ENCODE measurements at places on chromosomes 12 and 14. TPM values are rescaled to one million over a fixed set of nuclear protein-coding genes. Genes with fewer than 3 reads are reported as not detected.

- DNase-seq, result no peak
Measured at GRCh38 chr12:114141921-114142564, 175.9 kb upstream of the RBM19 start.

GRCh38 chr12:5807514-5808219, 137.4 kb downstream of the ANO2 start:
- no peak for DNase-seq

DNA sequence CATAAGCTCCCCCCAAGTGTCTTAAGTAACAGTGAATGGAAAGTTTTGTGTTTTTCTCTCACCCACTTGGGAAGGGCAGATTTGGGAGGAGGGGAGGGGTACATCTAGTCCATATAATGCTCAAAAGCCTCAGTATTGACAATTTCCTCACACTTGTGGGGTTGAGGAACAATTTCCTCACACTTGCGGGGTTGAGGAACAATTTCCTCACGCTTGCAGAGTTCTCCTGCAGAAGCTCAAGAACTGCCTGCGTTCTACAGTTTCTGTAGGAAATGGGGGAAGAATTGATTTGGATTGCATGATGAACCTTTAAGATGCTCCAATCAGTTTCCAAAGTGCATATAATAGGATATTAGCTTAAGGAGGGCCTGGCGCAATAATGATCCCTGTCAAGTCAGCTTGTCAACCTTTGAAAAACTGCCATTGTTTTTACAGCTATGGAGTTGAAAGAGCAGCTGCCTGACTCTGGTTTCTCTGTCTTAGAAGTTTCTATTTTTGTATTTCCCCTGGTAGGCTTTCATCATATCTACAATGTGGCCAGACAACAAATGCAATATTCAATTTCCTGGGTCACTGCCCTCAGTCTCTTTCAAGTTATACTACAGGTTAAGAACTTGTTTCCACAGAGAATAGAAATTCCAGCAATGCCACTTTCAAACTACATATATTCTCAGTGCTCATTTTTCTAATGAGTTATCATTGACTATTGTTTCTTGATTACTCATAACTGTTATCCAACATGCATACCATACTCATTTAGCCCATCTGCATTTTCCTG, 66.5 kb downstream of the PLEKHG7 start:
- no peak for DNase-seq

DNA sequence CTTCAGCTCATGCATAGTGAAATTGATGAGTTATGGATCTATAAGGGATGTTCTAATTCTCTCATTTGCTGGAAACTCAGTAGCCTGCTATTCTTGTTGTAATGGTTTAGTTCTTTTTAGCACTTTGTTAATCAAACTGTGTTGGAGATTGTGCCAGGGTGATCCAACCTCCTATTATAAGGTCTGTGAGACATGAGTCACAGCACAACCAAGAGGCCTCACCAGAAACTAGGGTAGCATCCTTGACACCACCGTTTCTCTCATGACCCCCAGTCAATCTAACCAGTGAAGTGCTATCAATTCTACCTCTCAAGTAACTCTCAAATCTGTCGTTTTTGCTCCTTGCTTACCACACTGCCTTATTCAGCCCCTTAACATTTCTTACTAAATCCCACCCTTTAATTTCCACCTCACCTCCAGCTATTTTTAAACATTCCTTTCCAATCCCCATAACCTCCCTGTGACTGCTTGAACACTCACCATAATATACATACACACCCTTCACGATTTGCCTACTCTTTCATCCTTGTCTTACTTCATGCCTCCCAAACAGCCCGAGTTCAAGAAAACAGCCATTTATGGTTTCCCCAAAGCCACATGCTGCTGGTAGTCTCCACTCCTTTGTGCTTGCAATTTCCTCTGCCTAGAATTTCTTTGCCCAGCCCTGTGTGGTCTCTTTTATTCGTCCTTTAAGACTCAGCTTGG, 53.9 kb upstream of the NUDT4 start:
- no peak for DNase-seq

- DNase-seq, result no peak
Measured at GRCh38 chr12:69501154-69501895, 31.1 kb downstream of the FRS2 start.

DNA sequence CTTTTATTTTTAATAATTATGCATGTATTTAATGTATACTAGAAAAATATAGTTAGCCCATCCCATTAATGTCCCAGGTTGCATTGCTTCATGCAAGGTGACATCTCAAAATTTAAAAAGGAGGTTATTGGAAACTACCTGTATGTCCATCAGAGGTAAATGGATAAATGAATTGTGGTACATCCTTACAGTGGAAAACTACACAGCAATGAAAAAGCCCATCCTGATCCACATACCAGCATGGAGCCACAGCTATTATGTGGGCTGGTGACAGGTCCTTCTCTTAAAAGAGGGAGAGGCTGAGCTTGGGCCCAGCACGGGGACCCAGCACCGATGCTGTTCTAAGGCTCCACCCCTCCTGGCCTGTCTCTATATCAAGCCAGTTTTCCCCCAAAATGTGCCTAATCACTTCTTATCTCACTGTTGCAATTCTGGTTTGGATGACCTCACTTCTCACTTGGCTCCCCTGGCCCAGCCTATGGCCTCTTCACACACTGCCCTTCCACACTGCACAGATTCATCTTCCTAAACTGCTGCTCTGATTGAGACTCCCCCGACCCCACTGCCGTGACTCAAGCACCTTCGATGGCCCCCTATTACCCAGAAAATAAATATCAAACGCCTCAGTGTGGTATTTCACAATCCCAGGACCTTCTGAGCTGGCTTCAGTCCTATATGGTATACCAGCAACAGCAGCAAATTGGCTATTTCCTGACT, 97.1 kb upstream of the NCOR2 start:
- DNase-seq, result no peak

DNA sequence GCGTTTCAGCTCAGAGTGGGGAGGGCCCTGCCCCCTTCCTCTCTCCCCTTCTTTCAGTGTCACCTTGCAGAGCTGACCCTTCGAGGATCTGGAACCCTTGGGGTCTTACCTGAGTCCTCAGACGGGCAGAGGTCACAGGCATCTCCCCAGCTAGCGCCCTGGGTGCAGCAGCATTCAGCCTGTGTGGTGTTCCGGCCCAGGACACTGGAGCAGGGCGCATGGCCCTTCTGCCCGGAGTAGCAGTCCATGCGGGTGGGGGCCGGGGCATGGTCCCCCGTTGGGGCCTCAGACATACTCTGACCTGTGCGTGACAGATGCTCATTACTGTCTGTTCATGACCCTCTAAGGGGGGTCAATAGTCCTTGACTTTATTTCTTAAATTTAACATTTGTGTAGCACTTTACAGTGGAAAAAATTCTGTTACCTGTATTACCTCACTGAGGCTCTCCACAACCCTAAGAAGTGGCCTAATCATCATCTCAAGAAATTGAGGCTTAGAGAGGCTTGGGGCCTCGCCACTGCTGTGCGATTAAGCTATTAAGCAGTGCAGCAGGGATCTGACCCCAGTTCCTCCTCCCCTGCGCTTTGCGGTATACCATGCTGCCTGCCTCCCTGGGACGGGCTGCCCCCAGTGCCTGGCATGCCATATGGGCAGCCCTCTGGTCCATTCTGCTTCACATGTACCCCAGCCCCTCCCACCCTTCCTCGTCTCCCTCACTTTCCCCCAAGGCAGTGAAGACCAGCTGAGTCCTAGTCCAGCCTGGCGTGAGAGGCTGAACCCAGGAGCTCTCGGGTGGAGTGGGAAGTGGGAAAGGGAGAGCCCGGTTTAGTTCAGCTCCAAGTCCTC, 11.5 kb downstream of the ISCA2 start:
- no peak for DNase-seq

- DNase-seq, result no peak
Measured at GRCh38 chr14:69291891-69292561, 32.1 kb downstream of the GALNT16 start.

- no peak for DNase-seq
Measured at GRCh38 chr12:52046859-52047258, 4.4 kb upstream of the NR4A1 start.

DNA sequence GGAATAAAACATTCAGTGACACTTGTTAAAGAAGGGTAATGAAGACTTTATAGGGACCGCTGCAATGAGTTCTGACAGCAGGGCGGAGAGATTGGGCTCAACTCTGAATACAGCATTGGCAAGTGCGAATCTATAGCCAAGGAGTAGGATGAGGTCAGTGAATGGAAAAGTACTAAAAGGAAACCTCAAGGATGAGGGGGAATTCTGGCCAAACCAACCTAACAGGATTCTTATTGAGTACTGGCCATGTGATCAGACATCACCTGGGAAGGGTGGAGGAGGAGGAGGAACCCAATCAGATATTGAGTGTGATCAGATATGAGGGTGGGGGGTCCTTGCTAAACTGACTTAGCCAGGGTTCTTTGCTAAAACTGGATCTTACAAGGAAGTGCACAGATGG, 31.0 kb downstream of the DRAM1 start:
- no peak for DNase-seq

DNA sequence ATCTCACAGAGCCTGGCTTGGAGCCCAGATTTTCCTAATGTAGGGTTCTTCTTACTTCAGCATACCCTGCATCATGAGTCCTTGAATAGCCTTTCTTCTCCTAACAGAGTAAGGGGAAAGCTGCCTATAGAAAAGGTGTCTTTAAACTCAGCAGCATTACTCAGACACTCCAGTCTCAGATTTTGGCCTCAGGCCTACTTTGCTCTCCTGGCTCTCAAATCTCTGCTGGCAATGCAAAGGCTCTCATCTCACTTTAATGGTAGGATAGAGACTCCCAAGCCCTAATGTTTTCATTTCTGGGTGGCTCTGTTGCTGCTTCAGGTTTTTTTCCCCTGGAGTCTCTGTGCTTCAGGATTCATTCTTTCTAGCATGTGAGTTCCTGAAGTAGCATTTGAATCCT, 9.1 kb upstream of the NKX2-8 start:
- DNase-seq, result no peak

DNA sequence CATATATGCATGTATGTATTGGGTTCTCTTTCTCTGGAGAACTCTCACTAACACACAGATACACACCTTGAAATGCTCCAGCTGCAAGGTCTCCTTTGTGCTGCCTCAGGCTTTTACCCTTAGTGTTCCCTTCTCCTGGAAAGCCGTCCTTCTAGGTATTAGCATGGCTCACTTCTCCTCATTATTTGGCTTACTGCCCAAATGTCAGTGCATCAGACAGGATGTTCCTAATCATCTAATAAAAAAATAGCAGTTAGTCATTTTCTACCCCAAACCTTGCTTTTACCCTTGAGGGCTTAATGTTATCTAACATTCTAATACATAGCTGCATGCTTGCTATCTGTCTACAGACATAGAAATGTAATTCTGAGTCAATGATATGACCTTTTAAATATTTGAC, 109.0 kb upstream of the SLC16A7 start:
- no peak for DNase-seq

DNA sequence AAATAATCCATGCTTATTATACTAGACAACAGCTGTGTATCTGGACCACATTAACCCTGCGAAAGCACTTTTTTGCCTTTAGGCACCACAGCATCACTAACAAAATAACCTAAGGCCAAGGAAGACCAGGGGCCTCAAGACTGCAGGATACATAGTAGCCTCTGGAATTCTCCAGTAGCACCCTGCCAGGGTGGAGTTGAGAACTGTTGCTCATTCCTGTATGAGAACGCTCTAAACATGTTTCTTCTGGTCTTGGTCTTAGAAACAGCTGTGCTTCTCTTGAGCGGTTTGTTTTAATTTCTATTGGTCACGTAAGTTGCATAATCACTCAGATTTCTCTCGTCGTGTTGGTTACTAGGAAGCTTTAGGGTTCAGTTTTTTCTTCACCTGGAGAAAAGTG, 7.9 kb downstream of the B4GALNT3 start:
- no peak for DNase-seq

GRCh38 chr12:89707703-89708564, 704 bp downstream of the ATP2B1 start:
- no peak for DNase-seq

GRCh38 chr12:66119870-66120241, 10.7 kb downstream of the LLPH start:
- no peak for DNase-seq

DNA sequence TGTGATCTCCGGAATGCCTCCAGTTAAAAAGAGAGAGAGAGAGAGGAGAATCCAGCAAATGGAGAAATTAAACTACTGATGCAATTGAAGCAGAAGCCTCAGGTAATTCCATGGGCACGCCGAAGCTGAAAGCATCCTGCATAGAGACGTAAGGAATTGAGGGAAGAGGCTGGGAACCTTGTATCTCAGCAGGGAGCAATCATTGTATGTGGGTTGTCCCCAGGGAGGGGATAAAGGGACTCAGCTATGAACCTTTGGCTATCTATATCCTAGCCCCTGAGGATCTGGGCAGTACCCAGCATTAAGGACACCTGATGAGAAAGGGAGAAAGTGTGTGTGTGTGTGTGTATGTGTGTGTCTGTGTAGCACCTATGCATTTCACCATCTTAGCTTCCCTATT, 95.8 kb upstream of the ATXN7L3B start:
- DNase-seq, result no peak

GRCh38 chr12:16474801-16475200, 127.4 kb downstream of the MGST1 start:
- DNase-seq, result no peak

- no peak for DNase-seq
Measured at GRCh38 chr12:75765170-75766059, 254.0 kb upstream of the KRR1 start.

FAR2 gene
- 51.4 TPM for total RNA-seq

NOVA1 gene
- 4.5 TPM for total RNA-seq

CIT gene
- 14.2 TPM for total RNA-seq

ETNK1 gene
- total RNA-seq, result 23.7 TPM

TMEM63C gene
- total RNA-seq, result 0.35 TPM

PRIMA1 gene
- not detected for total RNA-seq

AQP6 gene
- not detected for total RNA-seq

PPP1R1A gene
- total RNA-seq, result 0.15 TPM
